Stimulated activated CD4-positive, alpha-beta T cell treated with anti-CD3 and anti-CD28 coated beads, Interleukin-1b, Interleukin-23, amount 100 ng/mL, for 24 hours (primary cell): ENCODE measurements at places on chromosomes 11 and 22.
A peak's percentile ranks its signal among the peaks of the same experiment; 100 is the strongest.

DNA sequence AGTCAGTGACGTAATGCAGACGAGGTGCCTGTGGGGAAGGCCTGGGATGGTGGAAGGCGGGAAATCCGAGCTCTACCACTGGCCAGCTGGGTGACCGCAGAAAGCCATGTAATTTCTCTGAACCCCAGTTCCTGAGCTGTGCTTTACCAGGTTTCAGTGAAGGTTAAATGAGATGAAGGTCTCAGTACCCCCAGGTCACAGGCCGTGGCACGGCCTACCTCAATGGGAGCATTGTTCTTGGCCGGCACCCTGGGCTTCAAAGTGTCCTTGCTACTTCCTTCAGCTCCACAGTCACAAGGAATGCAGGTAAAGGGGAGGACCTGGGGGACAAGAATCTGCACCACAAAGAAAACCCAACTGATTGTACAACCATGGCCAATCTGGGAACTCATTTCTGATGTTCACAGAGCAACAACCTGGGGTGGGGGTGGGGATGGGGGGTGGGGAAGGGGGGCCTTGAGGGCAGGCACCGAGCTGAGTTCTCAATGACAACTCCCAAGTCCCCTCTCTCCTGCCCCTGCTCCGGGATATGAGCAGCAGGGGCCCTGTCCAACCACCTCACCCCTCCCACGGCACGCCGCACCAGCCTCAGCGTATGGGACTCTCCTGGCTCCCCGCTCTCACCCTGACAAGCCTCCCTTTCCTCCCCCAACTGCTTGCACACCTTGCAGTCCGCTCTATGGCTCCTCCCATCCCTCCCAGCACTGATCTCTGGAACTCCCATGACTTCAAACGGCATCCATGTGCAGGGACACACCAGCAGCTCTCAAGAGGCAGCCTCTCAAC, 59.1 kb upstream of the ARFGAP3 start:
- DNase-seq, result no peak

DNA sequence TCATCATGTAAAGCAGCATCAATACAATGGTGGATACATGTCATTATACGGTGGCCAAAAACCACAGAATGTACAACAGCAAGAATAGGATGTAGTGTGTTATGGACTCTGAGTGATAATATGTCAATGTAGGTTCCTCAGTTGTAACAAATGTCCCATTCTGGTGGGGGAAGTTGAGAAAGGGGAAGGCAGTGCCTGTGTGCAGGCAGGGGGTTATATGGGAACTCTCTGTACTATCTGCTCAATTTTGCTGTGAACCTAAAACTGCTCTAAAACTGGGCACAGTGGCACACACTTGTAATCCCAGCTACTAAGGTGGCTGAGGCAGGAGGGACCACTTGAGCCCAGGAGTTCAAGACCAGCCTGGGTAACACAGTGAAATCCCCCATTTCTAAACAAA, 5.9 kb downstream of the CHKA start:
- DNase-seq, result no peak

GRCh38 chr11:73398721-73399120, 22.5 kb downstream of the RELT start:
- DNase-seq, result no peak

DNA sequence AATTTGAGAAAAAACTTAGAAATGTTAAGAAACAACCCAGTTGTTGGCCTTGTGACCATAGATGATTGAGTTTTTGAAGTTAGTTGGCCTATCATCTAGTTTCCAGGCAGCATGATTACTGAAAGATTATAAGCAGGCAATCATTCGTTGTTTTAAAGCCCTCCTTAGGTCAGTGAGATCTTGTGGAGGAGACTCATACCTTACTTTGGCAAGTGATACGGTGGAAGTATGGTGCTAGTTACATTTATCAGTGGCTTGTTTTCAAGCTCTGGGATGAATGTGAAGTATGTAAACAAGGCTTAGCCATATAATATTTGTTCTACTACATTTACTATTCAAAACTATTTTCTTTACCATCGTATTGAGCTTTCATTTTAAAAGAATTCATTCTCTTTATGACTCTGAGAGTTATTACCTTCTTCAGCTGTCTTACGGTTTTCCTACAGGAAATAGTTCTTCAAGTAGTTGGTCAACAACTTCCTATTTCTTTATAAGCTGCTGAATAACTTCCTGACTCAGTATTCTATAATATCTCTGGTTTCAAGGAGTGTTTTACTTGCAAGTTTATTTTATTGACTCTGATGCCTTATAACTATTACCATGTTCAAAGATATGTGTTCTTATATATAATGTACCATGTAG, 7.3 kb downstream of the YAP1 start:
- no peak for DNase-seq

GRCh38 chr11:589798-590197, 13.5 kb downstream of the PHRF1 start:
- no peak for DNase-seq

GRCh38 chr11:130439160-130439519, 9.3 kb upstream of the ADAMTS15 start:
- no peak for DNase-seq

DNA sequence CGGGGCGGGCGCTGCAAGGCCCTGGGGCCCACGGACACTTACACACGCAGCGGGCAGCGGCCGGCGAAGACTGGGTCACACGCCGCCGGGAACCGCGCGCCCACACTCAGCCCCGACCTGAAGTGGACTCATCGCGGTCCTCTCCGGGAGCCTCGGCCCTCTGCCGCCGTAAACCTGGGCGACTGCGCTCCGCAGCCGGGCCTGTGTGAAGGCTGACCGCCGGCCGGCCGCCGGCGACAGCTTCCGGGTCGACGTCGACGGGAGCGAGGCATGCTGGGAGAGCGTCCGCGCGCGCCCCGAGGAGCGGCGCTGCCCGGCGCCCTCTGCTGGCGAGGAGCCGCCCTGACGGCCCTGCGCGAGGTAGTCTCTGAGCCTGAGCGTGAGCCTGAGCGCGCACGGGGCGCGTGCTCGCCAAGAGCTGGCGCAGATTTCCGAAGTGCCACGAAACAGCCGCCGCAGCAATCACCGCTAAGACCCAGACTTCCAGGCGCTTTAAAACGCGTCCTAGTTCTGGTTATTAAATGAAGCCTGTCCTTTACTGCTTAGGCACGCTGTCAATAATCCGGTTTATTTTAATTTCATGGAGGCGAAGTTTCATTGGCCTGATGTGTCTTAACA, at the start of gene SNX19:
Gene SNX19, minus strand, starts transcription at position 242 of the 618 bp plus-strand sequence. CDS start 540 bp downstream, outside the sequence.
- DNase-seq, result peak; percentile 81
